Progenitor cell of endocrine pancreas (in vitro differentiated cells): ENCODE measurements at places on chromosomes 6 and 20. TPM values are rescaled to one million over a fixed set of nuclear protein-coding genes. Genes with fewer than 3 reads are reported as not detected.
A peak's percentile ranks its signal among the peaks of the same experiment; 100 is the strongest.

Gene BTBD3
- total RNA-seq: 98.9 and 104 TPM in 2 replicates

DNA sequence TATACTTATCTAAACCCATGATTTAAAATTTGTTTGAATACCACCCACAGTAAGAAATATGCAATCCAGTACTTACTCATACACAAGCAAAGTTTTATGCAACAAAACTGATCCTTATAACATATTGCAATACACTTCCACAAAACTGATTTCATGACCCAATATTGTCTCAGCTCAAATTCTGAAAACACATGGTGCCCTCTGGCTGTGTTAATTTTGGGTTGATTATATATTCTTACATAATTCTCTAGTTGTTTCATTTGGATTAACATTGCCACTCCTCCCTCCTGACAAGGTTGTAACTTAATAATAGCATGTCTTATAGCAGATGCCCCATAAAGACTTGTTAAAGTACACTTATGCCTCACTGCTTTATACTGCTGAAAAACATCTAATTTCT is 73.0 kb upstream of the TULP1 start:
- no peaks in the 10 kb centered on the region for H3K36me3 ChIP-seq
- no peak for DNase-seq
- no peak overlapping the region for H3K27ac ChIP-seq
- H3K4me3 ChIP-seq: no peak overlapping the region

DNA sequence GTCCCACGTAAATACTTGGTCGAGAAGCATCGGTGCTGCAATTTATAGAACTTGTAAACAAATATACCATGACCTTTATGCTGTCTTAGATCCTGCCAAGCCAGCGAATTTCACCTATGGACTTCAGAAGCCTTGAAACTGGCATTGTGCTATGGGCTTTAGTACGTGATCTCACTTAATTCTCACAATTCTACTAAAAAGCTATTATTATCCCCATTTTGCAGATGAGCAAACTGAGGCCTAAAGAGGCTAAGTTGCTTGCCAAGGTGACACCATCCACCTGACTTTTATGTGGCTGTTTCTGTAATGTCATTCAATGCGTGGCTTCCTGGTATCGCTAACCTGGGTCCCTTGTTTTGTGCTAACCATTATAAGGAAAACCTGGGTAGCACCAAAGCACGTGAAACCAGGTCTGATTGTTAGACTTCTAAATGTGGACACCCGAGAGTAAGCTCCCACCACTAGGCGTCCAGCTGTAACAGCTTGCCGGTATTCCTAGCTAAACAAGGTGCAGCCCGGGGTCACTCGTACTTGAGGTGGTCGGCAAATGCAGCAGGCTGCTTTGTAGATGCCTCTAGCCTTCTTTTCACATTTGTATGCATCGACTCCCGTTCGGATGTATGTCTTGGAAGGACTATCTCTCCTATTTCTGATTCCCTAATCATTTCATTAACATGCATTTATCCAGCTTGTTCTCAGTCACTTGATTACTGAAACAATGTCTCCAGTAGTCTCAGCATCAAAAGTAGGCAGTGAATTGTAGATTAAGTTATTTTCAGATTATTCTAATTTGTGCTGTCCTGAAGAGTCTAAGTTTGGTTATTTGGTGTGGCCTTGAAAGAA is 1.1 kb downstream of the SYNJ2 start:
- H3K27ac ChIP-seq: peak overlapping the region; percentile 79
- no peak for DNase-seq
- peaks cover 16% of the 10 kb centered on the region for H3K4me1 ChIP-seq
- no peaks in the 10 kb centered on the region for H3K36me3 ChIP-seq

Gene GGTLC1
- not detected in 2 replicates for total RNA-seq

Gene HLA-DPB1
- 13.5 and 17.9 TPM in 2 replicates for total RNA-seq

Gene BPIFA2
- total RNA-seq: not detected in 2 replicates

DNA sequence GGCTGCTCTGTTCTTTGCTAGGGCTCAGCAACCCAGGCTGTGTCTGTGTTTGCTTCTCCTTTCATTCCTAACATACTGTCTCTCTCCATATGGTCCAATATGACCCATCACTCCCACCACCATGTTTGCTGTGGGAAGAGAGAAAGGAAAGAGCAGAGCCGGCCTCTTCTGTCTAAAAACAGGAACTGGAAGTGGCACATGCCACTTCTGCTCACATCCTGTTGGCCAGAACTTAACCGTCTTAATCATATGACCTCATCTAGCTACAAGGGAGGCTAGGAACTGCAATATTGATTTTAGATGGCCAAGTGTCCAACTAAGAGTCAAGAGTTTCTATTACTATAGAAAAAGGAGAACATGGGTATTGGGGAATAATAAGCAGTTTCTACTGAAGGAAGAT is 212.5 kb upstream of the CHD6 start:
- no peaks in the 10 kb centered on the region for H3K36me3 ChIP-seq
- peaks cover 26% of the 10 kb centered on the region for H3K27me3 ChIP-seq
- no peak for DNase-seq
- H3K27ac ChIP-seq: no peak overlapping the region

Gene PCK1
- total RNA-seq: not detected in 2 replicates

- no peaks in the 10 kb centered on the region for H3K36me3 ChIP-seq
- no peak for DNase-seq
- peaks cover 29% of the 10 kb centered on the region for H3K4me1 ChIP-seq
- peak overlapping the region; percentile 37 for H3K4me3 ChIP-seq
- H3K27ac ChIP-seq: peak overlapping the region; percentile 85
- no peaks in the 10 kb centered on the region for H3K27me3 ChIP-seq
Measured at GRCh38 chr6:28553986-28554881, 28.6 kb downstream of the GPX5 start.

GRCh38 chr6:324116-324728 is 31.9 kb downstream of the DUSP22 start:
- no peak overlapping the region for H3K4me3 ChIP-seq
- no peaks in the 10 kb centered on the region for H3K27me3 ChIP-seq
- H3K4me1 ChIP-seq: no peaks in the 10 kb centered on the region
- no peak overlapping the region for H3K27ac ChIP-seq

Gene ASIP
- not detected in 2 replicates for total RNA-seq

Gene KCNG1
- total RNA-seq: 7.8 and 10.5 TPM in 2 replicates

DNA sequence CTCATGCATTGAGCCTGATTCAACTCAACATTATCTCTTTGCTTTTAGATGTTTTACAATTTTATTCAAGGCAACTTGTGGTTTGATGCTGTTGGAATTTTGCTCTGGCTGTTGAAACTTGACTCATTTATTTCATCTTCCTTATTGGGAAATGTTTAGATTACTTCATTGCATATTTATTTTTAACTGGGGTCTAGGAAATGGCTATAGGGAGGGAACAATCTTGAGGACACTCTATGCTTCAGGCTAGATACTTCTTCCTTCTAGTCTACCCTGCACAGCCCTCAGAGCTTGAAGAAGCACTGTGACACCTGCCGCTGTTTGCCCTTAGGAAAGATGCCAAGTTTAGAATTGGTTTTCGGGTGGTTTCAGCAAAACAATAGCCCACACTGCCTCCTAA is 183.4 kb downstream of the ADGRG6 start:
- no peaks in the 10 kb centered on the region for H3K27me3 ChIP-seq
- no peaks in the 10 kb centered on the region for H3K36me3 ChIP-seq
- DNase-seq: no peak
- H3K4me3 ChIP-seq: no peak overlapping the region
- no peak overlapping the region for H3K27ac ChIP-seq
- H3K4me1 ChIP-seq: peaks cover 10% of the 10 kb centered on the region

Gene ZNF311
- 0.91 and 1.4 TPM in 2 replicates for total RNA-seq

- no peak overlapping the region for H3K4me3 ChIP-seq
- H3K36me3 ChIP-seq: no peaks in the 10 kb centered on the region
- peaks cover 31% of the 10 kb centered on the region for H3K27me3 ChIP-seq
- DNase-seq: no peak
- no peak overlapping the region for H3K27ac ChIP-seq
Measured at GRCh38 chr20:48812600-48813445, 15.0 kb downstream of the PREX1 start.

DNA sequence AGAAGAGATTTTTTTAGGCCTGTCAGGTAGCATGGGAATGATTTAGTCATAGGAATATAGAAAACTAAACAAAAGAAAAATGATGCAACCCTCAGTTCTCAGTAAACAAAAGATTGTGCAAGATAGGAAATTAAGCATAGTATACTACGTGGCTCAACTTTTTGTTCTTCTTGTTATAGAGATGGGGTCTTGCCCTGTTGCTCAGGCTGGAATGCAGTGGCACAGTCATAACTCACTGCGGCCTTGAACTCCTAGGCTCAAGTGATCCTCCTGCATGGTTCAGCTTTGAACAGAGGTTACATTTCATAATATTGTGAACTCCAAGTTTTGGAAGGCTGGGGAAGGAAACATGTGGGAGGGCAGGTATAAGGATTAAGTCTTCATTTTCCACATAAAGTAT is 28.5 kb downstream of the SLX4IP start:
- H3K36me3 ChIP-seq: peaks cover 32% of the 10 kb centered on the region
- peaks cover 20% of the 10 kb centered on the region for H3K4me1 ChIP-seq
- no peak overlapping the region for H3K4me3 ChIP-seq

GRCh38 chr6:61134028-61134427 is 1152.0 kb downstream of the KHDRBS2 start:
- no peaks in the 10 kb centered on the region for H3K4me1 ChIP-seq
- DNase-seq: no peak
- H3K27me3 ChIP-seq: no peaks in the 10 kb centered on the region
- no peak overlapping the region for H3K27ac ChIP-seq

DNA sequence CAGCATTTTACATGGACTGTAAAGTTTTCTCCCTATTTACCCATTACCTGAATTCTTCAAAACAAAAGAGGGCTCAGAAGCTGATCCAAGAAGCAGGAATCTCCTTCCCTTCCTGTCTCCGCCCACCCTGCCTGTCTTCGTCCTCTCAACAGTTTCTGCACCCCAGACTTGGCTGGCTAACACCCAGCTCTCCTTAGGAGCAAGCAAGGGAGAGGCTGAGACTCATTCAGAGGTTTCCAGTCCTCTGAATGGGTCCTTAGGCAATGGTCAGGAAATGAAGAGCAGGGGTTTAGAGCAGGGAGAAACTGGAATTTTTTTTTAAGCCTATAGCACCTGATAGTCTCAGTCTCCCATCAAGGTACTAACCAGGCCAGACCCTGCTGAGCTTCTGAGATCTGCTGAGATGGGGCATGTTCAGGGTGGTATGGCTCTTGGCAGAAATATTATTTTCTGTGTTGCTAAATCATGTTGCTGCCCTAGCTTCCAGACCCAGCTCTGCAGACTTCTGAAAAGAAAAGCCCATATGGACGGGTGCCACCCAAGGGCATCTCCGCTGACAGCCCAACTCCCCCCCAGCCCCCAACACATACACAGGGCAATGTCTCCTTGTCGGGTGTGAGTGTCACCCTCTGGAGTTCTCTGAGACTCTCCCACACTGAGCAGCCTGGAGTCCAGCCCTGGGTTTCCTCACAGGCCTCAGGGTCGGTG is 74.6 kb upstream of the CD93 start:
- peaks cover 7% of the 10 kb centered on the region for H3K4me1 ChIP-seq
- H3K4me3 ChIP-seq: no peak overlapping the region
- no peaks in the 10 kb centered on the region for H3K36me3 ChIP-seq
- H3K27ac ChIP-seq: no peak overlapping the region

Gene BMP6
- 2.5 and 3.4 TPM in 2 replicates for total RNA-seq

DNA sequence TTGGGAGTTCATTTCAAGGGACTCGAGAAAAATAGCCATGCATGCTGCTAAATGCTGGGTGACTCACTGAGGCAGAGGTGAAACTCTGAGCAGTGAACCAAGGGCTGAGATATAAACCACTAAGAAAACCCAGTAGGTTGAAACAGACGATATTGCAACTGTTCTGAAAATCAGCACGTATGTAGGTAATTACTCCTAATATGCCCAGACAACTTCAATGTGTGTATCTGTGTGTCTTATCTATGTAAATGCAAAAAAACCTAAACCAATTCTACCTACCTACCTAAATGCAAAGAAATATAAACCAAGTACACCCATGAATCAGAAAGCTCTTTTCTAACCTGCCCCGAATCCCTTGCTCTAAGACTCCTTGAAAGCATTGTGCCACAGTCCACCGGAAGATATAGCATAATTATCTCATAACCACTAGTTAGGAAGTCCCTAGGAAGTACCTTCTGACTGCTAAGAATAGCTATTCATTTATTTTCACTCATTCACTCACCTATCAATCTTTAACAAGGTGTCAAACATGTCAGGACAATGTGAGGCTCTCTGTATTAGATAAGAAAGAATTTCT is 458.7 kb upstream of the RUNX2 start:
- no peak for DNase-seq
- no peaks in the 10 kb centered on the region for H3K27me3 ChIP-seq
- peaks cover 5% of the 10 kb centered on the region for H3K36me3 ChIP-seq
- peaks cover 8% of the 10 kb centered on the region for H3K4me1 ChIP-seq
- no peak overlapping the region for H3K4me3 ChIP-seq

DNA sequence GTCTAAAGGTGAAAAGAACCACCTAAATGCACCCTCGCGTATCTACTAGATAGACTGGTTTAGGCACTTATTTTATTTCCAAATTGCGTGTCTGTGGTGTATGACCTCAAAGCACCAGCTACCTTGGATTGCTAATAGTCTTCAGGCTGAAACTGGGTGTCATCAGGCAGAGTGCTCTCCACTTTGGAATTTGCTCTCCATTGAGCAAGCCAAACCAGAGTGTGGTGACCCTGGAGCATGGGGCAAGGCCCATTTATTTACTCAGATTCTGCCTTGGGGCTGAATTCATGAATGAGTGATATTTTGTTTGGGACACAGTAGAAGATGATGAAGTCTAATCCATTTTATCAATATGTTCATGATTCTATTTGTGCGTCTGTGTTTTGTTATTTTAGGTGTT is 812.8 kb upstream of the SLC35B3 start:
- H3K36me3 ChIP-seq: no peaks in the 10 kb centered on the region
- H3K27ac ChIP-seq: no peak overlapping the region
- peaks cover 2% of the 10 kb centered on the region for H3K27me3 ChIP-seq

DNA sequence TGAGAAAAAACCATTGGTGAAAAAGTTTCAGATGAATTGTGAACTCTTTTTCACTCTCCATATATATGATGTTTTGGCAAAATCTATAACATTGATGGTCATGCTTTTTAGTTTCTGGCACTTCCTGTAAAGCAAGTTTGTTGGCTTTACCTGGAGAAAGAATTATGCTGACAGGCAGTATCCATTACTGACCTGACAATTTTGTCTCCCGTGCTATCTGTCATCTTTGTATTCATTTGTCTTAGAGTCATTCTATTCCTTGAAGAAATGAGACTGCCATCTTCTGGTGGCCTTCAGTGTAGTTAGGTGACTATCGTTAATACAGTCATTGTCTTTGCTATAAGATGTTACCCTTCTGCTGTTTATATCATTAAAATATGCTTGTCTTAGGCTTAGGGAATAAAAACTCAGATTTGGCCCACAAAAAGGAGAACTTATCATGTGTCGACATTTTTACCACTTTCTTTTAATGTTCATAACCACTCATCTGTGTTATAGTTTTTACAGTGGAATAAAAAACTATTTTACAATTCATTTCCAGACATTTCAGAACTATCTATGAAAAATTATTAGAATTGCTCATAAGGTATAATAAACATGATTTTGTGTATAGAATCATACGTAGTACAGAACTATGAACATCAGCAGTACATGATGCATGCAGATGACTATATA is 707.0 kb downstream of the EPM2A start:
- no peaks in the 10 kb centered on the region for H3K27me3 ChIP-seq
- no peaks in the 10 kb centered on the region for H3K36me3 ChIP-seq
- no peak overlapping the region for H3K27ac ChIP-seq
- DNase-seq: no peak
- no peak overlapping the region for H3K4me3 ChIP-seq
